ENCODE measurements at places on chromosomes 11 and 22. TPM values are rescaled to one million over a fixed set of nuclear protein-coding genes. Genes with fewer than 3 reads are reported as not detected.

Gene ZW10
- total RNA-seq = 11.4 TPM

Gene COPB1
- 68.2 TPM for total RNA-seq

Gene APOA4
- not detected for total RNA-seq

Gene NOX4
- total RNA-seq = not detected

Gene CASP5
- total RNA-seq = not detected

Gene KMT5B
- 20.9 TPM for total RNA-seq

Gene SHISAL1
- total RNA-seq = not detected

Gene TBC1D22A
- total RNA-seq = 27.7 TPM

Gene POLDIP3
- 39.2 TPM for total RNA-seq

Gene ZP1
- not detected for total RNA-seq

Gene APOBEC3G
- total RNA-seq = 6.5 TPM

Gene DNAJB7
- total RNA-seq = not detected

DNA sequence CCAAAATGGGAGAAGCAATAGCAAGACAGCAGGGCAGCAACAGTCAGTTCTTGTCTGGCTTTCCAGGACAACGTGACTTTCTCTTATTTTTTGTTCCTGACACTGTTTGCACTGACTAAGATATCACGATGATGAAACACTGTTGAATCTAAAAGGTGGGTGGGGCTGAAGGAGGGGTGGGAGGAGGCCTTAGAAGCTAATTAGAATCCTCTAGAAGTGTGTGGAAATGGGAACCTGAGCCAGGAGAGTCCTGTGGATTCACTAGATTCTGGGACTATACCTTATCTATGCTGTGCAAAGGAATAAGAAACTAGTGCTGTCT lies 300.3 kb downstream of the ST3GAL4 start:
- no peak for DNase-seq
- no peaks in the 10 kb centered on the region for H3K27me3 ChIP-seq
- no peaks in the 10 kb centered on the region for H3K36me3 ChIP-seq
- H3K4me1 ChIP-seq = peaks cover 35% of the 10 kb centered on the region
- H3K4me3 ChIP-seq = 0 out of 2 replicates have a peak overlapping the region, but pooled peaks have one; percentile 9

DNA sequence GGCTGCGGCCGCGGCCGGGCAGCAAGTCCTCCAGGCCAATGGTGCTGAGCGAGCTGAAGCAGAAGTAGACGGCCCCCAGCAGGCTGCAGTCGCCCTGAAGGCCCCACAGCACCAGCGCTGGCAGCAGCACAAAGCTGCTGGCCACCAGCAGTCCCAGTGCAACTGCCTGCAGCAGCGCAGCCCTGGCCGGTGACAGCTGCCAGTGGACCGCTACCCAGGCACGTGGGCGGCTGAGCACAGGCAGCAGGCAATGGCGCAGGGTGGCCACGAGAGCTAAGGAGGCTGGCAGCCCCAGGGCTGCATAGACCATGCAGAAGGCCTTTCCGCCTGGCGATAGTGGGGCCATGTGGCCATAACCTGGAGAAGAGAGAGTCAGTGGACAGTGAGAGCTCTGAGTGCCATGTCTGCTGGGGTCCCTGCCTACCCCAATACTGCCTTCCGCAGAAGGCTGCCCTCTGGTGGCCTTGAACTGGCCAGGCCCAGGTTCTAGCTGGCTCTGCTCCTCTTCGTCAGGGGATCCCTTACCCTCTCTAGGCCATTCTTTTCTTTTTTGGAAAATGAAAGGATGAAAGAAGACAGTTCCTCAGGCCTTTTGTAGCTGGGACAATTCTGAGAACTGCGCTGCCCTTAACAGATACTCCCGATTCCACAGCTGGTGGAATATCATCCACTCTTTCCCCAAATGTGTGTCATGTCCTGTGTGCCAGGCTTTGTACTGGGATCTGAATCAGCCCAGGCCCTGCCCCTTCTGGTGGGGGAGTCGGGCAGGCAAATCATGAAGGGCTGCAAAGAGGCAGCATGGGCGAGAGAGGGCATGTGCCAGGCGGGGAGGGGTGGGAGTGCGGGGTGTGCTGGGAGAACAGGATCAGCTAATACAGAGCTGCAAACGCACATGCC lies 1.8 kb downstream of the KCNK7 start:
- peak; percentile 78 for DNase-seq
- no peak overlapping the region for H3K4me3 ChIP-seq
- H3K27ac ChIP-seq = no peak overlapping the region
- no peaks in the 10 kb centered on the region for H3K27me3 ChIP-seq
- H3K4me1 ChIP-seq = peaks cover 14% of the 10 kb centered on the region

GRCh38 chr11:71086687-71087258 lies 165.6 kb downstream of the SHANK2 start:
- H3K4me3 ChIP-seq = no peak overlapping the region
- H3K27ac ChIP-seq = no peak overlapping the region
- no peaks in the 10 kb centered on the region for H3K27me3 ChIP-seq
- DNase-seq = peak; percentile 54
- H3K4me1 ChIP-seq = no peaks in the 10 kb centered on the region

DNA sequence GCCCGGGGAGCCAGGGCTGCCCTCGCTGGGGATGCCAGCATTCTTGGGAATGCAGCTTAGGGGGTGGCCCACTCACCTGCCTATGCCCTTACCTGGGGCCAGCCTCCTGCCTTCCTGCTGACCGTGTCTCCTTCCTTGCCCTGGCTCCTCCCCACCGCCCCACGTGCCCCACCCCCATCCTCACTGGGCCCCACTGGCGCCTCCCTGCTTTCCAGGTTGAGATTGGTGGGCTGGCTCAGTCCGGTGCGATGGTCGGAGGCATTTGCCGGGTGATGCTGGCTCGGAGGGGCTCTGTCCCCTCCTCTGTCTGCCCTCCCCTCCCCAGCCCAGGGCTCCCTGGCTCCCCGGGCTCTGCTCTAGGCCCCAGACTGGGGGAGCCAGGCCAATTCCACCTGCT lies 34.1 kb upstream of the GRAMD4 start:
- H3K4me3 ChIP-seq = no peak overlapping the region
- no peaks in the 10 kb centered on the region for H3K36me3 ChIP-seq
- no peak overlapping the region for H3K27ac ChIP-seq
- no peaks in the 10 kb centered on the region for H3K27me3 ChIP-seq
- H3K4me1 ChIP-seq = peaks cover 52% of the 10 kb centered on the region

- no peaks in the 10 kb centered on the region for H3K36me3 ChIP-seq
- no peak overlapping the region for H3K4me3 ChIP-seq
- no peaks in the 10 kb centered on the region for H3K27me3 ChIP-seq
- no peak overlapping the region for H3K27ac ChIP-seq
- H3K4me1 ChIP-seq = no peaks in the 10 kb centered on the region
These were observed 72.1 kb upstream of the KCNQ1OT1 start for GRCh38 chr11:2771758-2772466.

DNA sequence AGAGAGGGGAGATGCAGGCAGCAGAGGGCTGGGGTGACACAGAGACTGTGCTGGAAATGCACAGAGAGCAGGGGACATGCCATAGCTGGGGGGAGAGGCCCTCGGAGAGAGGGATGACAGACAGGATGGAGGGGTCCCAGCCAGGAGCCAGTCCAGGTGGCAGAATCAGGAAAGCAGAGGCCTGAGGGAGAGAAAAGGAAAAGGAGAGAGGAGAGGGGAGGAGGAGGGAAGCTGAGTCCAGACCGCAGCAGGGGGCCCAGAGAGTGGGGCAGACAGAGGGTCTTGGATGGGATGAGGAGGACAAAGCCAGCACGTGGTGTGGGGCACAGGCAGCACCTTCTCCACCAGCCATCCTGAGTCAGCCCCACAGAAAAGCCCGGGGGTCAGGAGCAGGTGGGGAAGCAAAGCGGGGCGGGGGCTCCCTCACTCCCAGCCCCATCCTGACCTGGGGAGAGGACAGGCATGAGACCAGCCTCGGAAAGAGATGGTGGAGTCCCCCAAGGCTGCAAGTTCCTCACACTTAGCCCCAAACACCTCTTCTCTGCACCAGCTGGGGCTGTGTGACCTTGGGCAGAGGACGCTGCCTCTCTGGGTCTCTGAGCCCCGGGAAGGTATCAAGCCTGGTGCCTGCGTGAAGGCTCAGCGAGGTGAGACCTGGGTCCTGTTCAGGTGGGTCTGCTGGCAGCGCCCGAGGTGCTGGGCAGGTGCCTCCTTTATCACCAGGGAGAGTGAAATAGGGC lies 48.0 kb downstream of the IGLL1 start:
- no peak overlapping the region for H3K4me3 ChIP-seq
- no peaks in the 10 kb centered on the region for H3K27me3 ChIP-seq
- DNase-seq = no peak
- peaks cover 42% of the 10 kb centered on the region for H3K4me1 ChIP-seq
- H3K36me3 ChIP-seq = no peaks in the 10 kb centered on the region

DNA sequence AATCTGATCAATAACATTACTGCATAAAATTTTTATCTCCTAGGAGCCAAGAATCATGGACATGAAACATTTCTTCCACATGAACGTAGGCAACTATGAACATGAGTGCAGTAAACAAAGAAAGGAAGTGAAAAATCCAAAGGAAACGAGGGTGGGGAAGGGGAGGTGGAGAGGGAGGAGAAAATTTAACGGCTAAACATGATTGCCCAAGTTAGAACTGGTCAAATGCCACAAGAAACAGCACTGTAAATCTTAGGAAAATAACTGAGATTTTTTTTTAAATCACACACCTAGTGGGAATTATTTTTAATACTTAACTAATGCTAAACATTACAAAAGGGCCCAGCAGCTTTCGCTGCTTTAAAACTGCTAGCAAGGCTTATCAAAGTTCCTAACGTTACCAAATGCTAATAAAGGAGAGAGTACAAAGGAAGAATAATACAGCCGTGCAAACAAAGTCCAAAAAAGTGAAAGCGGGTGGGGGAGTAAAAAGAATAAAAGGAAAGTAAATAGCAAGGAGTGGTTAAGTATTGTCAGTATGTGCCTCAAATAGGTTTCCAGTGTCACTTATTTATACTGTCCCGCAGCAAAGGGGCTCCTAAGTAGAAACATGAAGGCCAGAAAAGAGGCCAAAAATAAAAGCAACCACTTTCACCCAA lies 13.7 kb downstream of the NARS2 start:
- H3K27me3 ChIP-seq = no peaks in the 10 kb centered on the region
- no peak overlapping the region for H3K4me3 ChIP-seq
- H3K4me1 ChIP-seq = no peaks in the 10 kb centered on the region
- DNase-seq = no peak
- H3K27ac ChIP-seq = no peak overlapping the region
- peaks cover 34% of the 10 kb centered on the region for H3K36me3 ChIP-seq

DNA sequence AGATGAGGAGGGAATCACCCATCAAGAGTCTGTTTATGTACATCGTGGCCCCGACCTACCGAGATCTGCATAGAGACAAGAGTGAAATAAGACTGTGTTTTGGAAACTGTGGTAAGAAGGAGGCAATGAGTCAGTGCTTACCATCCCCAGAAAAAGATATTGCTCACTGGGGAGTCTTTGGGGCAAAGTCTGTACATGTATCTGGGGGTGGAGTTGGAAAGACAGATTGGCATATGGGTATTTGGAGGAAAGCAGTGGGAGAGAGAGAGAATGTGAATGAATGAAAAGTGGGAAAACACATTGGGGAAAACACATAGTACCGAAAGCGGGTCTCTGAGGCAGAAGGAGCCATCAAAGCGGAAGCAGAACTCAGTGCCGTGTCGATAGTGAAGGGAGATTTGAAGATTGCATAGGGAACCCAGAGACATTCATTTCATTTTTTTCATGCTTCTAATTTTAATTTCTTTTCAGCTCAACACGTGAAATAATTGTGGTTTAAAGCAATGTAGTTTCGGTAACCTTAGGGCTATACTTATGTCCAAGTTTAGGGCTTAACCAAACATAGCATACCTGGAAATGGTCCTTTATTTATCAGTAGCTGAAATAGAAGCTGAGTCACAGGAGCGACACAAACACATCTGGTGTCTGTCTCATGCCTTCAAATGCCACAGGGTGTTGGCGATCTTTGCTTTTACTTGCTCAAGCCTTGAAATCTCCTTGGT lies 98.6 kb upstream of the CD44 start:
- H3K27me3 ChIP-seq = peaks cover 2% of the 10 kb centered on the region
- H3K4me3 ChIP-seq = peak overlapping the region; percentile 45
- no peak overlapping the region for H3K27ac ChIP-seq

- no peaks in the 10 kb centered on the region for H3K4me1 ChIP-seq
- no peak for DNase-seq
- H3K36me3 ChIP-seq = no peaks in the 10 kb centered on the region
- H3K4me3 ChIP-seq = no peak overlapping the region
- H3K27me3 ChIP-seq = no peaks in the 10 kb centered on the region
- no peak overlapping the region for H3K27ac ChIP-seq
These were observed 86.0 kb downstream of the RASSF10 start for GRCh38 chr11:13094930-13095687.

DNA sequence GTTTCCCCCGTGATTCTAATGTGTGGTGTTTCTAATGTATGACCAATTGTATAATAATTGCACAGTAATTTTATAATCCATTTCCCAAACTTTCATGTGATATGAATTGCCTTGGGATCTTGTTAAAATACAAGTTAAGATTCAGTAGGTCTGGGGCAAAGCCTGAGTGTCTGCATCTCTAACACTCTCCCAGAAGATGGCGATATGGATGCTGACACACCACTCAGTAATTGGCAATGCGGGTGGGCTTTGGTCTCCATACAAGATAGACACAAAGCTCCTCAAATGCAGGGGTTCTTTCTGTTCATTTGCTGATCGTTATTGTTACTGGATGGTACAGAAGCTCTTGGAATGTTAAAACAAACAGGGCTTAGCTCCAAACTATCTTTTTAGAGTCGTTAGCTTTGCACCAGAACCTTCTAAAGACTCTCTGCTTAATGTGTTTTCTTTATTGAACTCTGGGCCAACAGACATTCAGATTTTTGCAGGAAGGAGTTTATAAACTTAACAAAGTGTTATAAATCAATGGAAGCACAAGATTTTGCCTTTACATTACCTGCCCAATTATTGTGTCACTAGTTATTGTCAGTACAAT lies 45.4 kb upstream of the ANO3 start:
- peak; percentile 46 for DNase-seq
- no peaks in the 10 kb centered on the region for H3K36me3 ChIP-seq

DNA sequence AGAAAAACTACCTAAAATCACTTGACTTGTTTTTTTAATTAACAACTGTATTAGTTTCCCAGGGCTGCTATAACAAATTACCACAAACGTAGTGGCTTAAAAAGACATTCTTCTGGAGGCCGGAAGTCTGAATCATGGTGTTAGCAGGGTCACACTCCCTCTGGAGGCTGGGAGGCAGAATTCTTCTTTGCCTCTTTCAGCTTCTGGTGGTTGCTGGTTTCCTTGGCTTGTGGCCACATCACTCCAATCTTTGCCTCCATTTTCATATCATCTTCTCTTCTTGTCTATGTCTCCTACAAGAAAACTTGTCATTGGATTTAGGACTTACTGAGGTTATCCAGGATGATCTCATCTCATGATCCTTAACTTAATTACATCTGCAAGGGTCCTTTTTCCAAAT lies 7.4 kb upstream of the INCENP start:
- H3K4me1 ChIP-seq = no peaks in the 10 kb centered on the region
- no peak overlapping the region for H3K27ac ChIP-seq
- 0 out of 2 replicates have a peak, but pooled peaks cover 3% of the 10 kb centered on the region for H3K36me3 ChIP-seq
- DNase-seq = no peak
- 0 out of 2 replicates have a peak, but pooled peaks cover 2% of the 10 kb centered on the region for H3K27me3 ChIP-seq

GRCh38 chr11:108037636-108038035 lies 28.9 kb downstream of the CUL5 start:
- peaks cover 53% of the 10 kb centered on the region for H3K36me3 ChIP-seq
- no peaks in the 10 kb centered on the region for H3K4me1 ChIP-seq
- H3K27me3 ChIP-seq = no peaks in the 10 kb centered on the region
- H3K27ac ChIP-seq = no peak overlapping the region
- DNase-seq = no peak

- H3K27ac ChIP-seq = no peak overlapping the region
- peaks cover 11% of the 10 kb centered on the region for H3K4me1 ChIP-seq
These were observed 16.3 kb downstream of the APOL5 start for GRCh38 chr22:35733791-35734516.

- no peaks in the 10 kb centered on the region for H3K36me3 ChIP-seq
- no peak overlapping the region for H3K4me3 ChIP-seq
- H3K27me3 ChIP-seq = no peaks in the 10 kb centered on the region
- no peak overlapping the region for H3K27ac ChIP-seq
- no peaks in the 10 kb centered on the region for H3K4me1 ChIP-seq
These were observed 10.1 kb downstream of the C11orf91 start for GRCh38 chr11:33690290-33691065.

Data from Karpas-422 (cell line).